ENCODE measurements at places on chromosomes 6 and 20.

DNA sequence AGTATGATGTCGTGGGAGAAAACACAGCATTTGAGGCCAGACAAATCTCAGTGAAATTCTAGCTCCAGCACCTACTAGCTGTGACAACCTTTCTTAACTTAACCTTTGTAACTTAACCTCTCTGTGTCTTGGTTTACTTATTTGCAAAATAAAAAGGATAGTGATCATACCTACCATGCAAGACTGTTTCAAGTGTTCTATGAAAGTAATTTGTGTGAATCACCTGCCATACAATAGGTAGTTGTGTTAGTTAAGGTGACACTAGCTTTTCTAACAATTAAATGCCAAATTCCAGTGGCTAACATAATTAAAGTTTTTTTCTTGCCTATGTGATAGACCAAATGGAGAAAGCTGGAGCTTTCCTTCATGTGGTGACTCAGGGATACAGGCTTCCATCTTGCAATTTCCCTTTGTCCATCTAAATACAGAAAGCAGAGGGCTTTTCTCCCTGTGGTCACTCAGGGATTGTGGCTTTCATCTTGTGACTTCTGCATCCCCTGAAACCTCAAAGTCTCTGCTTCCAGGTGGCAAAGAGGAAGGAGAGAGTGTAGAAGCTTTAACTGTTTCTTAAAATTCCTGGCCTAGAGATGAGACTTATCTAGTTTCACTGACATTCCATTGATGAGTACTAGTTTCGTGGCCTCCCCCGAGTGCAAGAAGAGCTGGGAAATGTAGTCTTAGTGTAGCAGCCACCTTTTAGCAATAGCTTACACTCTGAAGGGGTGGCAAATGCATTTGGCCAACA lies 311.4 kb downstream of the CLIC5 start:
- no peak for DNase-seq

- DNase-seq: no peak
Observed at GRCh38 chr20:47718398-47718797, 66.9 kb downstream of the SULF2 start.

DNA sequence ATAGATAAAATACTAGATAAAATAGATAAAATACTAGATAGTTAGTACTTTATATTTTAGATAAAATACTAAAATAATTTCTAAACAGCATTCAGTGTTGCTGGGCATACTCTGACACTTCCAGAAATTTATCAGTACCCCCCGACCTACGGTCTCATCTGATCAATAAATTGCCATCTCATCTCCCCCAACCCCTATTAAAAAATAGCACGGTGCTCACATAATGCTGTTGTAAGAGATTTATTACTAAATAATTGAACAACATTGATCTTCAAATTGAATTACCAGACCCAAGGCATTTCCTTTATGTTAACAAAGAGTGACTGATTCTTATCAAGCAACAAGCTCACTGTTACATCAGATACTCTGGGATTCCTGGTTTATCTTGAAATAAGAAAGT lies 300.9 kb downstream of the CBLN4 start:
- no peak for DNase-seq

- DNase-seq: no peak
Observed at GRCh38 chr6:88650029-88650619, 313.3 kb downstream of the RNGTT start.

GRCh38 chr6:27176096-27176495 lies 71.4 kb upstream of the PRSS16 start:
- no peak for DNase-seq

DNA sequence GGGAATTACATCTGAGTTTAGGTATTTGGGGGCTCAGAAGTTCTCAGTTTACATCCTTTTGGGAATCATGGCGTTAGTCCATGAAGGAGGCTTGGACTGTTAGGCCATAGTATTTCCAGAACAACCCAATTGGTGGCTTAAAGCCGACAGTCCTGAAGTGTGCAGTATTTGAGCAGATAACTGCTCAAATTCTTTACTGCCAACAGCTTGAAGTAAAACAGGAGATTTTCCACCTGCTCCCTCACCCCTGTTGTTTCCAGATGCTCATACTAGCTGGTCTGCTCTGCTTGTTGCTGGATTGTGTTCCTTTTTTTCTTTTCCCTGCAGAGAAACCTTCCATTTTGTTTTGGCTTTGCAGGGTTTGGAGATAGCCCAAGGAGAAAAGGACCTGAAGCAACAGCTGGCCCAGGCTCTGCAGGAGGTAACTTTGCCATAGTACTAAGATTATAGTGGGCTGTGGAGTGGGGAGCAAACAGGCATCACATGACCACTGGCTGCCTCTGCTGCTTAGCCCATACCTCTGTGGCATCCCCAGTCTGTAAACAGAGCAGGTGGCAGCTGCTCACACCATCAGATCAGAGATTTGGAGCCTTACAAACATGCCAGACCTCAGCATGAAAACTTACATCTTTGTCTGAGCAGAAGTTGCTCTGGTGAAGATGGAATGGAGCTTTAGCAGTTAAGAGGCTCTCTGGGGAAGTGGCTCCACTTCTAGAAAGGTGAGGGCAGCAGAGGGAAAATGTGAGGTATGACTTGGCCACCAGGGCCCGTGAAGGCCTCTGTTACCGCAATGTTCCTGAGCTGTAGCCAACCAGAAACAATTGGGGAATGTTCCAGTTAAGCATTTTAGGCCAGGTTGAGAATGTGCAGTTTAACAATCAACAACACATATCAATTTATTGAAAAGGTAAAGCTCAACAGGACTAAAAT lies 17.6 kb downstream of the RNF8 start:
- DNase-seq: no peak

DNA sequence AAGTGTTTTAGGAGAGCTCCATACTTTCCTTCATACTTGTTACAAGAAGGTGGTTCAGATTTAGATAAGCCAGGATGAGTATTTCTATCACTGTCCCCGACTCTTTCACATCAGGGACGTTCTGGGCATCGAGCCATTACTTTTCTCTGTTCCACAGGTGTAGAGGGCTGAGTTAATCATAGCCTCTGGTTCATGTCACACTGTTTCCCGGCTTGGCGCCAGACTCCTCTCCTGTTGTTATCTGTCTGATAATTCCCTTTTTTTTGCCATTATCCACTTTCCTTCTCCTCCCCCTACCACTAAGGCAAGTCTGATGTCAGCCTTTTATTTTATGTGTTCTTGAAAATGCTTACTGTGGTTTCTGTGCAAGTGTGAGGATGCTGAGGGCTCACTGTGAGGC lies 593.4 kb downstream of the UTRN start:
- DNase-seq: no peak

DNA sequence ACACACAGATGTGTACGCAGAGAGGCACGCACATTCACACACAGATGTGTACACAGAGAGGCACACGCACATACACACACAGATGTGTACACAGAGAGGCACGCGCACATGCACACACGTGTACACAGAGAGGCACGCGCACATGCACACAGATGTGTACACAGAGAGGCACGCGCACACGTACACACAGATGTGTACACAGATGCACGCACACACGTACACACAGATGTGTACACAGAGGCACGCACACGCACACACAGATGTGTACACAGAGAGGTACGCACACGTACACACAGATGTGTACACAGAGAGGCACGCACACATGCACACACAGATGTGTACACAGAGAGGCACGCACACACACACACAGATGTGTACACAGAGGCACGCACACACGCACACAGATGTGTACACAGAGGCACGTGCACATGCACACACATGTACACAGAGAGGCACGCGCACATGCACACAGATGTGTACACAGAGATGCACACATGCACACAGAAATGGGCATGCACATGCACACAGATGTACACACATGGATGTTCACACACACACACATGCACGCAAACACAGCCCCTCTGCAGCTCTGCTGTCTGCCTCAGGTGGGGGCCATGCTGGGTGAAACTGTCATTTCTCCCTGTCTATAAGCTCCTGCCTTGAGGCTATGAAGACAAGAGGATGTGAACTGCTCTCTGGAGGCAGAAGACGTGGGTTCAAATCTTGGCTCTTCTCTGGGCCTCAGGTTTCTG lies 14.3 kb upstream of the MYT1 start:
- DNase-seq: no peak

GRCh38 chr6:142728910-142729481 lies 216.0 kb downstream of the HIVEP2 start:
- no peak for DNase-seq

Measured in RWPE1 (cell line).